ENCODE measurements at places on chromosomes 16 and 17.

GRCh38 chr16:16150117-16150877, 73.0 kb downstream of the ABCC6 start:
- DNase-seq: no peak

- no peak for DNase-seq
Observed at GRCh38 chr16:86777381-86777946, 199.1 kb downstream of the FOXL1 start.

GRCh38 chr16:56466344-56466743, 15.0 kb downstream of the OGFOD1 start:
- DNase-seq: no peak

DNA sequence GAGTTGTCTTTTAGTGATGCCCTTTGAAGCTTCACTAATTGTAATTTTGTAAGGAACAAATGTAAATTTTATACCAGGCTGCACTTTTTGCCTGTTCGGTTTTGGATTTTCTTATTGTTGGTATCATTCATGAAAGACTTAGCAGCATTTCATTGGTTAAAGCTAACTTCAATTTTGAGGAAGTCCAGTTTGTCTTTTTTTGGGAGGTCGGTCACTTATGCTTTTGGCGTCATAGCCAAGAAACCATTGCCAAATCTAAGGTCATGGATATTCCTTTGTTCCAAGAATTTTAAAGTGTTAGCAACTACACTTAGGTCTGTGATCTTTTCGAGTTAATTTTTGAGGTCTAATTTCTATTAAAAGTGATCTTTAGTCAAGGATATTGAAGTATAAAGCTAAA, 77.1 kb downstream of the PRKCA start:
- DNase-seq: peak; percentile 11

- DNase-seq: peak; percentile 4
Observed at GRCh38 chr16:6682142-6682811, 650.4 kb upstream of the RBFOX1 start.

GRCh38 chr17:8935191-8935590, 30.3 kb downstream of the PIK3R5 start:
- peak; percentile 76 for DNase-seq

GRCh38 chr17:2814049-2814448, 17.8 kb downstream of the RAP1GAP2 start:
- peak; percentile 74 for DNase-seq

DNA sequence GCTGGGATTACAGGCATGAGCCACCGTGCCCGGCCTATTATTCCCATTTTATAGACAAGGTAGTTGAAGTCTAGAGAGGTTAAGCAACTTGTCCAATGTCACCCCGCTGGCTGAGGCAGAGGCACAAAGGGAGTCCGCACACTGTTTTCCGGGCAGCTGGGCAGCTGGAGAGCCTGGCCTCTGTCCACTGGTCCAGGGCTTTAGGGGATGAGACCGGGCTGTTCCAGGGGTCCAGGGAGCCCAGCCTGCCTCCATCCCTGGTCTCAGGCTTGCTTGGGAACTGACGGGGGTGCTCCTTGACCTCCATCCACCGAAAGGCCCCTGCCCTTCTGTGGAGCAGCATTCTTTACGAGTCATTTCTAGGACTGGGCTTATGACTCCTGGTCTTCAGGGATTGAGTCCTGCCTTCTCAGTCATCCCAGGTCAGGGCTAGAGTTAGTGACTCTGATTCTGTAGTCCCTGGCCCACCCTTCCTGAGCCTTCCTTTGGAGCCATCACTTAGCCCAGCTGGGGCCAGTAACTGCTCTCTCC, 37.5 kb downstream of the SOCS3 start:
- DNase-seq: no peak

DNA sequence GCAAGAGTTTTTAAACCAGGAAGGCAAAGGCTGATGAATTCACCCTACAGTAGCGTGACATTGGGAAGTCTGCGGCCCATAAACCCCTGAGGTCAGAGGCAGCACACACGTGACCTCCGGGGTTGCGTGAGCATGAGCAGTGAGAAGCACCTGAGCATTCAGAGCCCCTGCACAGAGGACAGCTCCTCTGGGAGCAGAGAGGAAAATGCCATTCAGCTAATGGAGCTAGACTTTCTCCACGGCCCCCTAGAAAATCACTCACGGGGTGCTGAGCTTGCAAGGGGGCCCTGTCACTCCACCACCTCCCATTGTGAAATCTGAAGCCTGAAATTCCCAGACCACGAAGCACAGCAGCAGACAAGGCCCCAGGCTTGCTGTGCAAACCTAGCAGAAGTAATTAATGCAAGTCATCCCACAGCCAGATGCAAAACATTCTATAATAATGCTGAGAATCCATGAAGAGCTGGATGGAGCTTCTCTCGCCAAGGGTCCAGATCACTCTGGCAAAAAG, 114.9 kb upstream of the RCVRN start:
- peak; percentile 59 for DNase-seq

GRCh38 chr16:19147126-19147525, 20.9 kb upstream of the SYT17 start:
- DNase-seq: no peak

Measured in MV-4-11 (cell line).